ENCODE measurements at places on chromosomes 16 and 17. TPM values are rescaled to one million over a fixed set of nuclear protein-coding genes. Genes with fewer than 3 reads are reported as not detected.

DNA sequence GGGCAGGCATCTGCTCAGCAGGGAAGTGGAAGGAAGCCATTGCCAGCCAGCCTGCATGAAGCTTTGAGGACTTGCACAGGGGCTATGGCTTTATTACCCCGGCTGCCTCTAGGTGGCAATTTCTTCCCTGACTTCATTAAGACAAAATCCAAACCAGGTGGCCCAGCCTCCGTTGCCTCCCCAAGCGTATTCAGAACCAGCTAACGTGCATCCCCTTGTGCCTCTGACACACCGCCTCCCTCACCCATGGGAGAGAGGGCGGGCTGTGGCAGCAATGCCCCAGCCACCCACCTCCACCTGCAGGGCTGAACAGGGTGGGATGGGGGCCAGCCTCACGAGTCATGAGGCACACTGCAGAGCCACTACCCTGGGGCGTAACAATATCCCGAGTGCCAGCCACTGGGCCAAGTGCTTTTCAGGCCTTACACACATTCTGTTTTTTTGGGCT is 6.8 kb downstream of the KIFC3 start:
- no peak for DNase-seq

GRCh38 chr16:78705694-78706093 is 606.2 kb downstream of the WWOX start:
- DNase-seq: no peak

GRCh38 chr16:3983081-3983520 is 102.6 kb upstream of the CREBBP start:
- DNase-seq: peak; percentile 79

Gene ASGR1
- total RNA-seq: 0.30 TPM

DNA sequence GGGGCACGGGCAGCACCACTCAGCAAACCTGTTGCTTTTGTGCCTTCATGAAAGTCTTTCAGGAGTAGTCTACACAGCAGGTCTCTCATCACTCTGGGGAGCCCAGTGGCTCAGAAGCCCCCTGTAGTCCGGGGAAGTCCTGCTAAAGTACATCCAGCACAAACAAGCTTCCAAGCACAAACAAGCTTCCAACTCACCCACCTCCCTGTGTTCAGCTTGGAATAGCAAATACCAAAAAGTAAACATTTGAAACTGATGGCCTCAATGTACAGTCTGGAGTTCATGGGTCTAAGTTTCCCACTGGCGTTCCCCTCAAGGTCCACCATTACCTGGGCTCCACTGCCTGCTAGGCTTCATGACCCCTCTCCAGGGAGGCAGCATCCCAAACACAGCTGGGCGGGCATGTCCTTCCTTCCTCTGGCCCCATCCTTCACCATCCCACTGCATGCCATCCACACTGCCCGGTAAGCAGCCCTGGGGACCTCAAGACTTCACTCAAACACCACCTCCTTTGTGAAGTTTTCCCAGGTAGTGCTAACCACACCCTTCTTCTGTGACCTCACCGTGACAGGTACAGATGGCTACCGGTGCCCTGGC is 62.8 kb upstream of the SIAH1 start:
- no peak for DNase-seq

DNA sequence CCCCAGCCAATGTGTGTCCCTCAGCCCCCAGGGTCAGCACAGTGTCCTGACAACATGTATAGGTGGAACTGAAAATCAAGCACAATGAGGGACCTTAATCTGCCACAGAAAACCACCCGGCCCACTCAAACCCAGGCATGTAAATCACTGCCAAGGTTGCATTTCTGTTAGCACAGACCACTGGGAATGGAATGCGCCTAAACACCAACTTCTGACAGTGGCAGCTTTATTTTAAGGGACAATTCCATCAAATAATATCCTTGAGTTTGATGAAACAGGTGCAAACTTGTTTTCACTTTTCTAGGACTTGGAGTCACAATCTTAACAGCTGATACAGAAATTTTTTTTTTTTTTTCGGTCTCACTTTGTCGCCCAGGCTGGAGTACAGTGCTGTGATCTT is 37.3 kb upstream of the MRPS23 start:
- DNase-seq: no peak

Gene MYH2
- total RNA-seq: 0.10 TPM

Gene PHKG2
- 16.7 TPM for total RNA-seq

- no peak for DNase-seq
Measured at GRCh38 chr16:35565626-35566025, 2106.2 kb downstream of the TP53TG3F start.

Gene MKS1
- 10.1 TPM for total RNA-seq

GRCh38 chr16:27356794-27357193 is 43.0 kb downstream of the IL4R start:
- no peak for DNase-seq

DNA sequence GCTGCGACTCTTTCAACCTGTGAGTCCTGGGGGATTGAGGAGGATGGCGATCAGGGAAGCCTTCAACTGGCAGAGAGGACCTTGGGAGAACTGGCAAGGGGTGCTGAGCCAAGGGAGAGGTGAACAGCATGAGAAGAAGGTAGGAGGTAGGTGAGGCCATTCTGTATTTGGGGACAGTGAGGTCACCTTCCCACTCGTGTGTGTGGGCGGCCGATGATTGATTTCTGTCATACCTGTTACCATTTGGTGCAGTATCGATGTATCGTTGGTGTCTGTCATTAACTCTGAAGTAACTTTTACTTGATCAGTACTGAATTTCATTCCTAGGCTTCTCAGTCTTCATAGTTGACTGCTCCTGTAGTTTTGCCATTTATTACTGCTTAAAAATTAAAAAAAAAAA is 3.8 kb downstream of the ARSG start:
- no peak for DNase-seq

GRCh38 chr16:57172721-57173290 is 13.0 kb downstream of the PSME3IP1 start:
- DNase-seq: no peak

Gene SLX1B
- total RNA-seq: 12.5 TPM

Gene YBX2
- 0.77 TPM for total RNA-seq

- no peak for DNase-seq
Measured at GRCh38 chr16:50228364-50228868, 37.9 kb upstream of the ADCY7 start.

Gene FOXL1
- 0.32 TPM for total RNA-seq

GRCh38 chr16:88766975-88767374 is 18.0 kb downstream of the PIEZO1 start:
- DNase-seq: no peak

Measured in left ventricle myocardium superior (tissue), 1 donor.